Glutamatergic neuron (in vitro differentiated cells): ENCODE measurements at places on chromosomes 11 and 22. TPM values are rescaled to one million over a fixed set of nuclear protein-coding genes. Genes with fewer than 3 reads are reported as not detected.

DNA sequence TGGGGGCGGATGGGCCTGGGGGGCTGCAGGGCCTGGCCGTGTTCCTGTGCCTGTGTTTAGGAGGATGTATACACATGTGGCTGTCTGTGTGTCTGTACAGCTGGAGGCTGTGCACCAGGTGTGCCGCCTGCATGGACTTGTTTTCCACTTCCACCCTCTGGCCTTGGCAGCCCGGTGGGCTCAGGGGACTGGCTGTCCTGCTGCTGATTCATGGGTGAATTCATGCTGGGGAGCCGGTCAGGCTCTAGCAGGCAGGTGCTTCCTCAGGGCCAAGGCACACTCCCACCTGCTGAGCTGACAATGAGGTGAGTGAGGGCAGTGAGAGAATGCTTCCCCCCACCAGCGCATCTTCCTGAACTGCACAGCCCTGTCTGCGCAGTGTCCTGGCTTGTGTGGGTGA is 88.4 kb downstream of the CCDC81 start:
- no peak overlapping the region for H3K4me3 ChIP-seq
- no peak overlapping the region for H3K27ac ChIP-seq
- H3K4me1 ChIP-seq: no peaks in the 10 kb centered on the region
- H3K27me3 ChIP-seq: peaks cover 2% of the 10 kb centered on the region
- no peaks in the 10 kb centered on the region for H3K36me3 ChIP-seq
- DNase-seq: no peak

- DNase-seq: no peak
- no peaks in the 10 kb centered on the region for H3K36me3 ChIP-seq
- no peak overlapping the region for H3K27ac ChIP-seq
- H3K4me1 ChIP-seq: no peaks in the 10 kb centered on the region
- no peak overlapping the region for H3K4me3 ChIP-seq
These were observed 14.7 kb upstream of the CHRNA10 start for GRCh38 chr11:3685923-3686322.

DNA sequence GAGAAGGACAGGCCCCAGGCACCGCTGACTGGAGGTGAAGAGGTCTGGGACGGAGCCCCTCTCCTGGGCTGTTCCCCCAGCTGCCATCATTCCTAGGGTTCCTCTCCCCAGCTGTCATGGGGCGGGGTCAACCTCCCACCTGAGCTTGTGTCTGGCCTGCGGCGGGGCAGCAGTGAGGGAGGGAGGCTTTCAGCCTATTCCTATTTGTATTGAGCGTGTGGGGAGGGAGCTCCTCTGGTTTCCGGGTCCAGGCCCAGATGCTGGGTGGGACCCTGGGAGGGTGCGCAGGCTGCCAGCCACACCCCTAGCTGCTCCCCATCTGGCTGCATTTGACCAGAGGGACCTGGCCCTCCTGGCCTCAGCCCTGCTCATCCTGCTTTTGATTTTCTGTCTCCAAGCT is 13.7 kb downstream of the TSPAN4 start:
- H3K27me3 ChIP-seq: peaks cover 18% of the 10 kb centered on the region
- no peak for DNase-seq
- peak overlapping the region; percentile 67 for H3K4me3 ChIP-seq
- H3K27ac ChIP-seq: peak overlapping the region; percentile 98

DNA sequence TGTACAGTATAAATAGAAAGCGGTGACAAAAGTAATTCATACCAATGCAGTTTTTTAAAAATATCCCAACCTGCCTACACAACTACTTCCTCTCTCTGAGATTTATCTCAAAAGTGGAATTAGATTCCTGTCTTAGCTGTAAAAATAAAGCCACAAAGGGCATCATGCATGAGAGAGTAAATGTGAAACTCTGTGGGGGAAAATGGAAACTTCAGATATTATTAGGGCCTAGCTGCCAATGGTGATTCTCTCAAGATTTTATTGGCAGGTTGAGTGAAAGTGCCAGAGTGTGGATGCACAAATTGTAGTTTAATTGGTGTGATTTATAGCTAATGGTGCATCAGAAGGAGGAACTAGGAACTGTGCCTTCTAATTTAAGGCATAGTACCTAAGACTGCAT is 356.9 kb upstream of the CCDC90B start:
- no peak overlapping the region for H3K27ac ChIP-seq
- DNase-seq: no peak
- no peak overlapping the region for H3K4me3 ChIP-seq

DNA sequence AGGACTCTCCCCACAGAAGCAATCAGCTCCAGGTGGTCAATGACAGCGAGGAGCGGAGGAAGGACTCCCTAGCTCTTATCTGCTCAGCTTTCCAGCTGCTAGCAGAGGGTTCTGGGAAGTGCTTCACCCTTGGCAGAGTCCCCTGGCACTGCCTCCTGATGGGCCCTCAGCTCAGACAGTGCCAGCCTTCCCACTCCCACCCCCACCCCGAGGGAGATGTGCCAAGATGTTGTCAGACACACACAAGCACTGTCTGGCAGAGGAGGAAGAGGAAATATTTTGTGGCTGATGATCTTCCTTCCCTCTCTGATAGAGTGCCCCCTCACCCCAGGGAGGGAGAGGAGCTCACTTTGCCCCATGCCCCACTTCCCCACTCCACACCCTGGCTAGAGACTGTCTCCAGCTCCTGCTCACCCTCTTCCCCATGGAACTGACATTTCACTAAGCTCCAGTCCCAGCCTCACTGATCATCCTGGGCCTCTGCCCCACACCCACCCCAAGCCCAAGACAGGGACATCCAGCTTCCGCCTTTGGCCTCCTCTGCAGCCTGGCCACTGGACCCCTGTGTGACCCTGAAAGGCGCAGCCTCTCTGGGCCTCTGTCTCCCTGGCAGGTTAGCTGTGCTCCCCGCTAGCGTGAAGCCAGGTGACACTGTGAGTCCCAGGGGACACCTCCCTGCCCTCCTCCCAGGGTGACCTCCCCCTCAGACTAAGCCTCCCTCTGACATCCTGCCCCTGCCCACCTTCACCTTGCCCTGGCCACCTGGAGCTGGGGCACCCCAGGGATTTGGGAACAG is 44.5 kb downstream of the SLCO2B1 start:
- H3K27me3 ChIP-seq: peaks cover 16% of the 10 kb centered on the region
- H3K36me3 ChIP-seq: no peaks in the 10 kb centered on the region
- no peak for DNase-seq
- no peak overlapping the region for H3K27ac ChIP-seq

GRCh38 chr11:1402355-1403077 is 12.8 kb downstream of the BRSK2 start:
- peaks cover 20% of the 10 kb centered on the region for H3K27me3 ChIP-seq
- H3K27ac ChIP-seq: peak overlapping the region; percentile 73
- peak; percentile 52 for DNase-seq
- H3K4me1 ChIP-seq: peaks cover 15% of the 10 kb centered on the region
- no peak overlapping the region for H3K4me3 ChIP-seq

DNA sequence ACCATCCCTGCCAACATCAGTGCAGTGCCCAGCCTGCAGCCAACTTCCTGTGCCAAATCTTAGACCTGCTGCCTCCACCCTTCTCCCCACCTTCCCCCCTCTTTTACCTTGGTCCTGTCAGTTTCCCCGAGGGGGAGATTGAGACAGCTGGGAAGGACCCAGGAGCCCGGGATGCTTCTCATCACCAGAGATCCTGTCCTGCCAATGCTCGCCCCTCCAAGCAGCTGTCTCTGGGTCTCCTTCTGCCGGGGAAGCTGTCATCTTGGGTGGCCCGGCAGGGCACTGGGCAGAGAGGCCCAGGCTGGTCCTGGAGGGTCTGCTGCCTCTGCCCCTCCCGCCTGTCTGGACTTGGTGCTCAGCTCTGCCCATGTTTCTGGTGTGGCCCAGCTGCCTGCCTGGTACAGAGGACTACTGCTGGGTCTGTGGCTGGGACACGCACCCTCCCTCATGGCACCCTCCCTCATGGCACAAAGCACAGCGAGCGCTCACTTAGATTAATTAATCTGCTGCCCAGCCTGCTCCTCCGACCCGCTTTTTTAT is 60.4 kb upstream of the THY1 start:
- no peaks in the 10 kb centered on the region for H3K36me3 ChIP-seq
- H3K27me3 ChIP-seq: peaks cover 17% of the 10 kb centered on the region
- no peak for DNase-seq
- no peak overlapping the region for H3K4me3 ChIP-seq
- H3K4me1 ChIP-seq: peaks cover 16% of the 10 kb centered on the region
- H3K27ac ChIP-seq: no peak overlapping the region

DNA sequence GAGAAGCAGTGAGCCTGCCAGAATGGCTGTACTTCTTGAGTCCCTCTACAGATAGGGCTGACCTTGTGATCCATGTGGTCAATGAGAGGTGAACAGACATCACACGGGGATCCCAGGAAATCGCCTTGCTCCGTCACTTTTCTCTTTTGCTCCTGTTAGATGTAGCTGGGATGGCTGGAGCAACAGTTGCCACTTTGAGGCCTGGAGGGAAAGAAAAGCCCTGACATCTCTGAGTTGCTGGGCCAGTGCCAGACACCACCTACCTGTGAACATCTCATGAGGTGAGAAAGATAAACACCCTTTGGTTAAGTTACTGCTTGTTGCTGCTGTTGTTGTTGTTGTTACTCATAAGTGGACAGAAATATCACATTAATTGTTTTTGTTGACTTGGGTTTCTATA is 840.3 kb downstream of the TBC1D22A start:
- no peaks in the 10 kb centered on the region for H3K4me1 ChIP-seq
- DNase-seq: no peak
- H3K36me3 ChIP-seq: peaks cover 23% of the 10 kb centered on the region
- H3K27ac ChIP-seq: no peak overlapping the region
- no peak overlapping the region for H3K4me3 ChIP-seq

DNA sequence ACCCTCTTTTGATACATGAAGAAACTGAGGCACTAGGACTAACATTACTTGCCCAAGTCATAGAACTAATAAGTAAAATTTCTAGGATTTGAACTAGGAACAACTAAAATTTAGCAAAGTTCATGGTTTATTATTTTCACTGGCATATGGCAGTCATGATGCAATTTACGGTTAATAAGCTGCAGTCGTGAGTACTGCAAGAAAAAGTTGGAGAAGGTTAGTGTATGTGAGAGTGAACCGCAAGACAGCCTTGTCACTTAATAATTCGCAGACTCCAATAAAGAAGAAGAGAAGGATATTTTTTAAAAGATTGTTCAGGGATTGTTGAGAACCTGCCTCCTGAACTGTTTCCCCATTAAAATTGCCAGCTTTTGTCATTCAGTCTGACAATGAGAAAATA is 663.4 kb upstream of the TENM4 start:
- no peak for DNase-seq
- H3K27ac ChIP-seq: no peak overlapping the region
- no peaks in the 10 kb centered on the region for H3K27me3 ChIP-seq
- no peaks in the 10 kb centered on the region for H3K36me3 ChIP-seq

DNA sequence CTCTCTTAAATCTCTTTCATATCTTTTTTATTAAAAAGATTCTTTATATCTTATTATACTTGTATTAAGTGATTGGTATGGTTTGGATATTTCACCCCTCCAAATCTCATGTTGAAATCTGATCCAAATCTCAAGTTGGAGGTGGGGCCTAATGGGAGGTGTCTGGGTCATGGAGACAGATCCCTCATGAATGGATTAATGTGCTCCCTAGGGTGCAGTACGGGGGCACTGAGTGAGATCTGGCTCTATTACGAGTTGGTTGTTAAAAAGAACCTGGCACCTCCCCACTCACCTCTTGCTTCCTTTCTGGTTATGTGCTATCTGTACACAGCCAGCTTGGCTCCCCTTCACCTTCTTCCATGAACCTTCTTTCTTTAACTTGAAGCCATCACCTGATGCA is 149.6 kb downstream of the CWF19L2 start:
- no peak overlapping the region for H3K4me3 ChIP-seq
- no peak overlapping the region for H3K27ac ChIP-seq
- H3K4me1 ChIP-seq: peaks cover 4% of the 10 kb centered on the region
- no peak for DNase-seq
- no peaks in the 10 kb centered on the region for H3K27me3 ChIP-seq

- H3K4me3 ChIP-seq: no peak overlapping the region
- H3K27ac ChIP-seq: no peak overlapping the region
These were observed 42.3 kb downstream of the ARHGEF12 start for GRCh38 chr11:120378474-120378873.

DNA sequence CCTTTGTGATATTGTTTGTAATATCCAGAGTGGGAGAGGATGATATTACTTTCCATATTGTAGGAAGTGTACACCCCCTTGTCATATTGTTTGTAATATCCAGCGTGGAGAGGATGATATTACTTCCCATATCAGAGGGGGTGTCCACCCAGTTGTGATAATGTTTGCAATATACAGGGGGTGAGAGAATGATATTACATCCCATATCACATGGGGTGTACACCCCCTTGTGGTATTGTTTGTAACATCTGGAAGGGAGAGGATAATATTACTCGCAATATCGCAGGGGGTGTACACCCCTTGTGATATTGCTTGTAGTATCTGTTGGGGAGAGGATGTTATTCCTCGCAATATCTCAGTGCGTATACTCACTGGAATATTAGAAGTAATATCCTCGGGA is 61.5 kb downstream of the PRSS23 start:
- H3K4me3 ChIP-seq: no peak overlapping the region
- no peak overlapping the region for H3K27ac ChIP-seq
- H3K4me1 ChIP-seq: peaks cover 5% of the 10 kb centered on the region
- H3K36me3 ChIP-seq: peaks cover 4% of the 10 kb centered on the region
- no peak for DNase-seq

DNA sequence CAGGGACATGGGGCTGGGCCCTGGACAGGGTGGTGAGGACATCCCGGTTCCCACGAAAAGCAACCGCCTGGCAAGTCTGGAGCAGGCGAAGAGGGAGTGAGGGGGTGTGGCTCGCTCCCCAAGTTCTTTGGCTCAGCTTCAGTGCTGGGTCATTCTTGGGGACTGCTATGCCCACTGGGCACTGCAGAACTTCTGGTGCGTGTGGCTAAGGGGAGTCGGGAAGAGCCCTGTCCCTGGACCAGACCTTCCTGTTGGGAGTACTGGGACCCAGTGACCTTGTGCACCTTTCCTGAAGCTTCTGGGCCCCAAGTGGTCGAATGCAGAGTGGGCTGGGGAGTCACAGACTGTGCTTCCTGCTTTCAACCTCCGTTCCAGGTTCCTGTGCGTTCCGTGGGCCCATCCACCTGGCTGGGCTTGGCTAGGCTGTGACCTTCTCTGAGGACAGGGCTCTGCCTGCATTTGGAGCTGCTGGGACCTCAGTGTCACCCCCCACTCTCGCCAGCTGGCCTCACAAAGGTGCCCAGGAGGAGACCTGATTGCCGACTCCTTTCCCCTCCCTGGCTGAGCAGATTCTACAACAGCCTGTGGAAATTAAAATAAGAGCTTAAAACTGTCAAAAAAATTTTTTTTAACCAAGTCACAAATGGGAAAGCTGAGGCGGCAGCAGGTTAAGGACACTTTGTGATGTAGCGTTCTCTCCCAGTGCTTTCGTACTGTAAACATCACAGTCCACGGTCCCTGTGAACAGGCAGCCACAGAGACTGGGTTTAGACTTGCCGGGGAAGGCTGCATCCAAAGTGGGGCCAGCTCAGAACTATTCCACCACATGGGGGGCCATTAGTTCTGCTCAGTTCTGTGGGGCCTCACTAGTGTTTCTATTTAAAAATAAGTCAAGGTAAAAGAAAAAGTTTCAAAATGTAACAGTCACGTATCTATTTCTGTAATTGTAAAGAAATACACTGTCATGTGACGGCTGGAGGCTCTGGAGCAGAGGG is 63.8 kb upstream of the WNT7B start:
- H3K27ac ChIP-seq: no peak overlapping the region
- H3K36me3 ChIP-seq: no peaks in the 10 kb centered on the region
- H3K4me1 ChIP-seq: peaks cover 4% of the 10 kb centered on the region
- no peak overlapping the region for H3K4me3 ChIP-seq

Gene KRTAP5-1
- total RNA-seq: not detected

Gene CCDC116
- 0.71 TPM for total RNA-seq

Gene MS4A12
- total RNA-seq: not detected

Gene RNF169
- total RNA-seq: 7.1 TPM

Gene WBP2NL
- not detected for total RNA-seq

Gene SPON1
- 0.81 TPM for total RNA-seq
